ENCODE measurements at places on chromosomes 1 and 21.

DNA sequence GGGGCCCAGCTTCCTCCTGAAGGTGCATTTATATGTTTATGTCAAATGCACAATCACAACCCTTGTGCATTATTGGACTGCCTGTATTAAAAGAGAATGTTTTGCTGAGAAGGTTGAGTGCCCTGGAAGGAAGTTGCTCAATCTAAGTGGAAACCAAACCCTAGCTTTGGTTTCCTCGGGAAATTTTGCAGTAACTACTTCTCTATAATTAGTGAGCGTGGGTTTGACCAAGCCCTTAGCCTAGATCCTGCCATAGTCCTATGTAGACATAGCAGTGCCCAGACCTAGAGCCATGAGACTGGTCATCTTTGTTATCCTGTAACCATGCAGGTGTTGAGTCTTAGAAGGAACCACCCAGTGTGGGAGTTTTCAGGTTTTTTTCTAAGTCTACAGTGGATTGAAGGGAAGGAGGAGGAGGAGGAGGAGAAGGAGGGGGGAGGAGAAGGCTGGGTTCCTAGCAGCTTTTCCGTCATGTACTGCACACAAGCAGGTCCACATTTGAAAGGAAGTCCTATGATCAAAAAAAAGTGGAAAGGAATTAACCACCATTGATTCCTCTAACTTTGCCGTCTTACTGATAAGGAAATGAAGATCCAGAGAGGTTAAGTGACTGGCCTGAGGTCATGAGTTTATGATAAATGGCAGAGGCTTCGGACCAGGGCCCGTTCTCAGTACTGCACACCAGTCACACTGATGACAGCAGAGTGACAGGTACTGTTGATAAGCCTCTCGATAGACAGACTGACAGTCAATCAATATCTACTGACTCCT lies 72.2 kb upstream of the LYST start:
- DNase-seq = no peak

DNA sequence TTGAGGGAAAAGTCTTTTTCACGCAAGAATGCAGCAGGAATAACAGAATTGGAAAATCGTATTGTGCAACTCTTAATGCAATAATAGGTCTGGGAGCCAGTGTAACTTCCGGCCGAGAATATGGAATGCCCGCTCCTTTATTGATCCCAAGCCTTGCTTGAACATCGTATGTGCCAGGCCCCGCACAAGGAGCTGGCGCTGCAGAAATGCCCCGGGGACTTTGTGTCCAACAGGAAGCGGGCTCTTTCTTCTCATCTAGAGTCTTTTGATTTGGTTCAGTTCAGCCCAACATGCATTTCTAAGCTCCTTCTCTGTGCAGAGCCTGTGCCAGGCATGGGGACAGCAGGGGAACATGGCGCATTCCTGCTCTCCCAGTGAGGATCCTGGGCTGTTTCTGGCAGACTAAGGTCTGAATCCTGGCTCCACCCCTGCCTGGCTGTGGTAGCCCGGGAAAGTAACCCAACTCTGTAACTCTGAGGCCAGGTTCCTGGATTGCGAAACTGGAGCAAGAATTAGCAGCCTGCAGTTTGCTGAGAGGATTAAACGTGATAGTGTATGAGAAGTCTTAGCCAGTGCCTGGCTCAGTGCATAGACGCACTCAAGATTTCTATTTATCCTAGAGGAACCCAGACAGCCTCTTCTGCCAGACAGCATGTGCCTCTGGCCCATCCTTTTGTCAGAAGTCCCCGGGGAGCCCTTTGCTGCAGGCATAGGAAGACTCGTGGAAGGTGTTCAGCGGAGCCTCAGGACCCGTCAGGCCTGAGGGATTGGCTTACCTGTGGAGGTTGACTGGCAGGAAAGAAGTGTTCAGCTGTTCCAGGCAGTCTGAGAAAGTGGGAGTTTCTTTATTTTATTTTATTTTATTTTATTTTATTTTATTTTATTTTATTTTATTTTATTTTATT lies 987 bp upstream of the CDCP2 start:
- DNase-seq = no peak

- DNase-seq = no peak
Measured at GRCh38 chr1:71561206-71561605, 480.4 kb upstream of the ZRANB2 start.

DNA sequence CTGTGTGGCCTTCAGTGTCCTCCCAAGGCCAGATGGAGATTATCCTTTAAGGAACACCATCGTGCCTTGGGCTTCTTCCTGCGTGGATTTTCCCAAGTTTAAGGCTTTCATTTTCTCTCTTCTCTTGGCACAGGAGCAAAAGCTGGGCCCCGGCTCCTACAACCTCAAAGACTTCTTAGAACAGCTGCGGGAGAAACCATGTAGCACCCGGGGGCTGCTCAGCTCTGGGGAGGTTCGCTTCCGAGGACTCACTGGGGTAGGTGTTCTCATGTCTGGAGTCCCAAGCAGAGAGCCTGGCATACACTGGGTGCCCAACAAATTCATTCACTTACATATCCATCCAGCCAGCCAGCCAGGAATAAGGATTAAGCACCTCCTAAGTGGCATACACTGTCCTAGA lies 6.6 kb upstream of the TTC22 start:
- DNase-seq = no peak

DNA sequence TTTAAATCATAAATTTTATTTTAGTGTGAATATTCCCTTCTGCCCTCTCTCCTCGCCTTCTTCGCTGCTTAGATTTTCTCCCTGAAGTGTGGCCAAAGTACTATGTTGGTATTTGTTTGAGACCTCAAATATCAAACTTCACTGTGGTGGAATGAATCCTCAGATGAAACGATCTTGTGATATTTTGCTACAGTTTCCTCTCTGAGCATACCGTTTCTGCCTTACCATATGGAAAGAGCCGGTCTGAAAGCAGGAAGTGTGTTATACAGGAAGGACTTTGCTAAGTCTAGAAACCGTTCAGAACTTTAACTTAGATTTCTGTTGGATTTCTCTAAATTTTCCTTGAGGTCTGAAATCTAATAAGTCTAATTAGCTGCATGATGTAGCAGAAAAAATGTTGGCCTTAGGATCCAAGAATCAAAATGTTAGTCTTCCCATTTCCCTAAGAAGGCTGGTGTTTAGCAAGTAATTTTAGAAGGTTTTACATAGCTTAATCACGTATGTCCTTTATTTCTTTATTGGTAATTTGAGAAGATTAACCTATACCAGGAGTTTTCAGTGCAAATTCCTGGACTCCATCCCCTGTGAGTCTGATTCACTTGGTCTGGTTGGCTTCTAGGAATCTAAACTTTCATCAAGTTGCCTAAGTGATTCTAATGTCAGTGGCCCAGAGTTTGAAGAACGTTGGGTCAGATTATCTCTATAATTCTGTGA lies 30.7 kb downstream of the SDCCAG8 start:
- no peak for DNase-seq
